Activated CD4-positive, alpha-beta T cell treated with anti-CD3 and anti-CD28 coated beads for 48 hours (primary cell): ENCODE measurements at places on chromosomes 13 and 19.

DNA sequence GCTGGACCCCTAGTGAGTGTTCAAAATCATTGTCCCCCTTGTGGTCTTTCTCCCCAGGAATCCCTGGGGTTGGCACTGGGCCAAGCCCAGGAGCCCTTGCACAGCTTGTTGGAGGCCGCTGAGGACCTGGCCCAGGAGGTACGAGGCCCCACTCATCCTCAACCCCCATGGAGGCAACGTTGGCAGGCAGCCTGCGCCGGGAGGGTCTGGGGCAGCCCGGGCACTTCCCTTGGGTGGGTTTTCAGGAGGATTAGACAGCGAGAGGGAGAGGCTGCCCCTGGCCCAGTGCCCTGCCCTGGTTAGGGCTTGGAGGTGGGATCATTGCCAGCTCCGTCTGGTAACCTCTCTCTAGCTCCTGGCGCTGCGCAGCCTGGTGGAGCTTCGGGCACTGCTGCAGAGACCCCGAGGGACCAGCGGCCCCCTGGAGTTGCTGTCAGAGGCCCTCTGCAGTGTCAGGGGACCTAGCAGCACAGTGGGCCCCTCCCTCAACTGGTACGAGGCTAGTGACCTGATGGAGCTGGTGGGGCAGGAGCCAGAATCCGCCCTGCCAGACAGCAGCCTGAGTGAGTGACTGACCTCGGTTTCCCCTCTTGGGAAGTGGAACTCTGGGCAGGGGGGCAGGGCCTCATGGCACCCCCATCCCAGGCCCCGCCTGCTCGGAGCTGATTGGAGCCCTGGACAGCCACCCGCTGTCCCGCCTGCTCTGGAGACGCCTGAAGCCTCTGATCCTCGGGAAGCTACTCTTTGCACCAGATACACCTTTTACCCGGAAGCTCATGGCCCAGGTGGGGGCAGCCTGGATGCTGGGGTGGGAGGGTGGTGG lies 3.0 kb downstream of the ABCA7 start:
- no peak for DNase-seq

- DNase-seq = no peak
Measured at GRCh38 chr13:43963726-43964125, 84.0 kb downstream of the LACC1 start.

DNA sequence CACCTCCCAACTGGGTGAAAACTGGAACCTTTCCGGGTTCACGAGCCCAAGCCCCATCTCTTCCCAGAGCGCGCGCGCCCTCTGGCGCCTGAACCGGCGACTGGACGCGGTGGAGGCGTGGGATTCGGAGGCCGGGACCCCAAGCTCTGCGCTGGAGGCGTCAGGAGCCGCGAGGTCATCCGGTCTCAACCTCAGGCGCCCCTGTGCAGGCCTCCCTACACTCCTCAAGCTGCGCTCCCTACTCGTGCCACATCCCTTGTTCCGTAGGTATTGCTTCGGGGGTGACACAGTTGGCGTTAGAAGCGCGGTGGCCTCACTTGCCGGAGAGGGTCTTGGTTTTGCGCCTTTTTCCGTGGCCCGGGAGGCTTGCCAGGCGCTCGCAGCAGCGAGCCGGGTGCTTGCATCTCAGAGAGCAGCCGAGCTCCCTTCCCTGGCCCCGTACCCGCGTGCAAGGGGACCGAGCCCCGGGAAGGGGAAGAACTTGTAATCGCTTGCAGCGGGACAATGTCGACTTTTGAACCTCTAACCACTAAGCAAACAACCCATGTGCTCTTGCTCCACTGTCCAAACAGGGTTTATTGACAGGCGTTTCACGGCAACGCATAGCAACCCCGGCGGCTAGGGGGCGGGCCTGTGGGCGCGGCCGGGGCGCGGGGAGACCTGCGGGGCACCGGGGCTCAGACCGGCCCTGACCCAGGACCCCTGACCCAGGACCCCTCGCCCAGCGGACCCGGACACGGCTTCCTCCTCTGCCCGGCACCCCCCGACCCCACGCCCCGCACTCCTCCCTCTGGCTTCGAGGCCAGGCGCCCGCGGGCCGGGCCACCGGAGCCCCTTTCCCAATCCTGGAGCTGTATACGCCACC lies 8.5 kb downstream of the CDX2 start:
- DNase-seq = peak; percentile 61

- DNase-seq = no peak
Measured at GRCh38 chr13:94524407-94524806, 44.9 kb upstream of the DCT start.

- DNase-seq = no peak
Measured at GRCh38 chr19:4388337-4389063, 11.8 kb downstream of the SH3GL1 start.

DNA sequence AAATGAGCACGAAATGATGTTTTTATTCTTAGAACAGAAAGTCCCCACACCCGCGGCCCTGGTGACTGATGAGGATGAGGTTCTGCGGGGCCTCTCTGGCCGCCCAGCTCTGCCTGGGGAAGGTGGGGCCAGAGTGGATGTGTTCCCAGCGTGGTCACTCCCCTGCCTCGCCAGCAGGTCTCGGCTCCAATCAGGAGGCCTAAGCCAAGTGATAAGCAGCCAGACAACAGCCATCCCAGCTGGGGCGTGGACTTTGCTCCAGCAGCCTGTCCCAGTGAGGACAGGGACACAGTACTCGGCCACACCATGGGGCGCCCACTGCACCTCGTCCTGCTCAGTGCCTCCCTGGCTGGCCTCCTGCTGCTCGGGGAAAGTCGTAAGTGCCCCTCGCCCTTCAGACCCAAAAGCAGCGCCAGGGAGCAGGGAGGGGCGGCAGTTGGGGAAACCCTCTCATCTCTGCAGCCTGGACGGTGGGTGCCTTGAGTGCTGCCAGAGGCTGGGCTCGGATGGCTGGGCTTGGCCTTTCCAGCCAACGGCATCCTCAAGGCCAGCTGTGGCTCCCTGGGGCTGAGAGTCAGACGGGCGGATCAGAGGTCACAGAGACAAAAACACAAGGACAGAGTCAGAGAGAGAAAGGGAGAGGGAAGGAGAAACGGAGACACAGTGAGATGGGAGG lies at the start of gene F10:
Gene F10, plus strand, starts transcription at position 250 of the 676 bp plus-strand sequence. Its CDS starts 57 bp downstream, at position 307.
- no peak for DNase-seq

- no peak for DNase-seq
Measured at GRCh38 chr13:108193806-108194205, 21.5 kb downstream of the LIG4 start.

DNA sequence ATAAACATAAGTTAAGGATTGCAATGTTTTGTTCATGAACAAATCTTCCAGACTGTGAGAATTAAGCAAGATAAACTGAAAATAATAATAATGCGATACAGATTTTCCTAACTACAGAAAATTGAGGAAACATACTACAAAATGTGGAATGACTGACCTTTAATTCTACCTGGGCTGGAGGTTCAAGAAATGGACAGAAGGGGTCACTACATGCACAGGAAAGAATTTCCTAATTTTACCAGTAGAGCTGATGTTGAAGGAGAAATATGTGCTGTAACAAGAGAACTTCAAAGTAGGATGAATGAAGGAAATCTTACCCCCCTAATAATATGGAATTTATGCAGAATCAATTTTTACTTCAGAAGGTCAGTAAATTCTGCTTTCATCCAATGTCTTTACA lies 62.3 kb downstream of the ZNF627 start:
- DNase-seq = no peak

DNA sequence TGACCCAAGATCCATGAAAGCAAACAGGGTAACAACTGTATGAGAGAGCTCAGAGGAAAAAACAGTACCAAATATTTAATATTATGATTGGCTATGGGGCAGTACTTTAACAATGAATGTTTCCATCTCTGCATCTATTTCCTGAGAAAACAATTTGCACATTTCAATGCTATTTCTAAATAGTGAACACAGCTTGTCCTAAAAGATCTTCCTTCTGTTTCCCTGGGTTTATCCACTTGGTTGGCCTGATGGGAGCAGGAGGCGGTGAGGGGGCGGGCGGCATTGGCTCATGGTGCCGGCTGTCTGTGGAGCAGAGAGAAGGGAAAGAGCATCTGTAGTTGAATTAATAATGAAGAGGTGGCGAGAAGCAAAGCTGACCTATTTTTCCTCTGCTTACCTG lies 291.4 kb downstream of the DCLK1 start:
- no peak for DNase-seq

DNA sequence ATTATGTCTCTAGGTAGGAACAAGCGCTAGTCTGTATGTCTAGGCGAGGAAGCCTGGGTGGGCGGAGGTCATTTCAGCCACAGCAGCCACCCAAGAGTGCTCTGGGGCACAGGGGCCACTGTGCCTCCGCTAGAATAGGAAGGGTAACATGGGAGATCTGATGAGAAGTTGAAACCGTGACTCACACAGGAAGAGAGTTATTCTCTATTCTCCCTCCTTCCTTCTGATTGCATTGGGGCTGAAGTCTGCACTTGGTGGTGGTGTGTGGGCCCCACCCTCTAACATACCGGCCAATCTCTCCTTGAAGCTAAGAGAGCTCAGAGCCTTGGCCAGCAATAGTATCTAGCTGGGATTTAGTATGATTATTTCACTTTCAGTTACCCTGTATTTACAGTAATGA lies 20.3 kb upstream of the GGACT start:
- peak; percentile 37 for DNase-seq

GRCh38 chr19:23287620-23288019 lies 37.4 kb upstream of the ZNF724 start:
- no peak for DNase-seq

- no peak for DNase-seq
Measured at GRCh38 chr19:11534538-11534937, 4.1 kb upstream of the CNN1 start.

DNA sequence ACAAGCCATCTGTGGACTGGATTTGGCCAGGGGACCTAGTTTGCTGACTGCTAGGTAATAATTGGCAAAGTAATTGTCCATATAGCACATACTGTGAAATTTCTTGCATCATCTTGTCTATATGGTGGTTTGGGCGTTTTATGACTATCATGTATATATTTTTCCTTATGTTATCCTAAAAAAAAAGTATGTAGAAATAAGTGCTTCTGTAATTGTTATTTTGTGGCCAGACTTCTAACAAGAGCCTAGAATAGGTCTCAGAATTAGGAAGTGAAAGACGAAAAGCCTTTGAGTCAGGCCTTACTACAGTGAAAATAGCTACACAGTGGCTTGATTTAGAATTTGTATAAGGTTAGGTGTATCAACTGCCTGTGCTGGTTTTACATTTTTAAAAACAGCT lies 4.2 kb downstream of the FNDC3A start:
- no peak for DNase-seq

DNA sequence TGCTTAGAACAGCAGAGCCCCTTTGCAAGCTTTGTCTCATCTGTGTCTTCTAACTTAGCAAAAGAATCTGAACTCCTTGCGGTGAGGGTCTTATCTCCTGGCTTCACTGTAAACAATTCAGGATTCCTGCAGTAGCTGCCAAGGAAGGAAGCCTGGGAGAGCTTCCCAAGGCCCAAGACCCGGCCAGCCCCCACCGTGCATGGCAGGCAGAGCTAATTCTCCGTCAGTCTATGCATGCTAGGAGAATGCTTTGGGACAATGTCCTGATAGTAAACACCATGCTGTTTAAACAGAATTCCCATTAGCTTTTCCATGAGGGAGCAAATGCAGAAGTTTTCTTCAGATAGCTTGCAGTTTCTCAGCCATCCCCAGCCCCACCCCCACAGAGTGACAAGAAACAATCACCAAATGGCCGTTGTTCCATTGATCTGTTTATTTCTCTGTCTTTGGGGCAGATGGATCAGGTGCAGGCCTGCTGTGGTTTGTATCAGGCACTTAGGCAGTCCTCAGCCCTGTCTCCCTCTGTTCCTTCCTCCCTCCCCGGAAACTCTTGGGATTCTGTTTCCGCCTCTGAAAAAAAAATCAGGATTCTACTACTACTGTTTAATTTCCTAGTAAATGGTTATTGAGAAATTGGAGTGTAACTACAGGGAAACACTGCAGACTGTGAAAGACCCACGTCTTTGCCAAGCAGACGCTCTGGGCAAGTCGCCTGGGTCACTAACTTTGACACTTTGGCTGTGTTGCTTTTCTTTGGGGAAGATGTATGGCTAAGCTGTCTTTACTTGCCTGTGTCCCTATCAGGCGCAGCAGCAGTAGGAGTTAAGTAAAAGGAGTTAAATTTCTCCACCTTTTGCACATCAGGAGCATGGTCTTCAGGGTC lies 40.7 kb upstream of the SPATA13 start:
- no peak for DNase-seq

- DNase-seq = no peak
Measured at GRCh38 chr19:54682306-54682856, 19.6 kb downstream of the LILRB4 start.

- peak; percentile 13 for DNase-seq
Measured at GRCh38 chr13:98413796-98414195, 163.1 kb downstream of the STK24 start.

- DNase-seq = no peak
Measured at GRCh38 chr13:35649162-35649561, 172.7 kb upstream of the MAB21L1 start.

DNA sequence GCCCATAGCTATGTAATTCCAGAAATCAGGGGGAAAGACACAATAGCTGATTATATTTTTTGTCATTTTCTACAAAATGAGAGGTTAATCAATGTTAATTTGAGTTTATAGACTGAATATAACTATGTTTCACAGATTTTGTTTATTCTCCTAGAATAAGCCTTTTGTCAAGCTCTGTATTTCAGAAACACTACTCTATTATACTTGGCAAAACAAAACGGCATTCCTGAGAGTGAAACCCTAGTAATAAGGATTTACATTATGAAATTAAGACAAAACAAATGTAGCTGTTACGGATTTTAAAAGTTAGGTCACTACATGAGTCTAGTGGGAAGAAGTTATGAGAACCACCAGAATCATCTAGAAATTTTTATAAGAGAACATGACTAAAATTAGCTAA lies 334.2 kb downstream of the KLF12 start:
- no peak for DNase-seq
